ENCODE measurements at places on chromosomes 7 and 10.
A peak's percentile ranks its signal among the peaks of the same experiment; 100 is the strongest.

DNA sequence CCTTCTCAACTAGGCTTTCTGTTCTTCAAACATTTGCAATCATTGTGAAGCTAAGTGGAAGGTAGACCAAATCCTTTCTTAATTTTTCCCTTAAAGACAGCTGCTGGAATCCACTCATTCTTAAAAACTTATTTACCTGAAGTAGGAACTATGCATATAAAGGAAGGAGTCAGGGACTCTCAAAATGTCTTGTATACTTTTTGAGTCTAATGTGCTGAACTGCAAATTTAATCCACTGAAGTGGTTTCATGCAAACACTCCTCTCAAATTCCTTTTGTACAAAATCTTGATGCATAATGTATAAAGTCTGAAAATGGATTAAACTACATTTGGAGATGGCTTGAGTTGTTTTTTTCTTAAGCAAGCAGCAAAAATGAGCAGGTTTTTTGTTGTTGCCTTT, 118.0 kb downstream of the CABCOCO1 start:
- DNase-seq = no peak

GRCh38 chr7:92808006-92808405, 28.4 kb downstream of the CDK6 start:
- DNase-seq = no peak

GRCh38 chr7:70607281-70607680, 524.7 kb upstream of the GALNT17 start:
- DNase-seq = no peak

- DNase-seq = no peak
Observed at GRCh38 chr7:127413962-127414361, 21.5 kb upstream of the ZNF800 start.

DNA sequence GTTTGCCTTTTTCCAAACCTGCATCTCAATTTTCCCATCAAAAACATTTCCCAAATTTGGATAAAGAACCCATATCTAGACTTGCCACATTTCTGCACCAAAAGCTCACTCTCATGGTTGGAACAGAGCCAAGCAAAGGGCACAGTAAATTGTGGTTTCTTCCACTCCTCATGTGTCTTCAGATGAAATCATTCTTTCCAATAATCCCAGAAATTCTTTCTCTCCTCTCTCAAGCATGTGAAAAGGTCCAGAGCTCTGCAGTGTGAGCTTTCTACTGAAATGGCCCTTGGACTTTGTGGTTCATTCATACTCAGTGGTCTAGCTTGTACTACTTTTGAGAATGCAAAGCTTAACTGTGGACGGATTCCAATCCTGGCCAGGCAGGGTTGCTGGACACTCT, 19.8 kb downstream of the PRSS2 start:
- DNase-seq = no peak

- DNase-seq = no peak
Observed at GRCh38 chr7:94578614-94579013, 69.0 kb downstream of the CASD1 start.

GRCh38 chr10:125064681-125065492, 95.5 kb downstream of the CTBP2 start:
- DNase-seq = peak; percentile 97

DNA sequence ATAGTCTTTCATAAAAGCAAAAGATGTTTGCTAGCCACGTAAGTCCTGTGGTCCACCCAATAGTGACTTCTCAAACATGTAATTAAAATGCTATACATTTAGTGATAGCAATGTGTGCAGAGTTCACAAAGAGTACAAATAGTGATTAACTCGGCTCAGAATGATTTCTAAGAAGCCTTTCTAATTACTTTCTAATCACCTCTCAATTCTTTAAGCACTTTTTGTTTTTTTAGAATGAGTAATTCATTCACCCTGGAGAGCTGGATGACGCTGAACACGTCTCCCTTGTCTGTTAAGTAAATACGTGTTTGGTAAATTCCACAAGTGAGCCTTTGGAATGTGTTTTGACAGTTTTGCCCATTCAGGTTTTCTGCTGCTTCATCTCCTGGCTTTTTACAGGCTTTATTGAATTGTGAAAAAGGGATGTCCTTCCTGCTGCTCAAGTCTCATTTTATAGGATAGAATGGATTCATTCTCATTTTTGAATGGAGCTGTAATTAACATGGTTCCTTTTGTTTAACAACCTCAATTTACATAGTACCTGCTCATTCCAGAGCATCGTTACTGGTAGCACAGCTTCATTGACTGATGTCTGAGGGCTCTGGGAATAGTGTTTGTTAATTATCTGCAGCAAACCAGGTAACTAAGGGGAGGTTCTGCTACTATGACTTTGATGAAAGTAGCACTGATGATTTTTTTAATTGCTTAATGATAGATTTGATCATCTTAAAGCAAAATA, 212.1 kb downstream of the VTI1A start:
- peak; percentile 82 for DNase-seq

- no peak for DNase-seq
Observed at GRCh38 chr10:131744346-131744745, 156.5 kb upstream of the PPP2R2D start.

GRCh38 chr10:24773939-24774589, 50.4 kb upstream of the ARHGAP21 start:
- DNase-seq = no peak

GRCh38 chr10:7186387-7187018, 224.3 kb downstream of the SFMBT2 start:
- DNase-seq = no peak

DNA sequence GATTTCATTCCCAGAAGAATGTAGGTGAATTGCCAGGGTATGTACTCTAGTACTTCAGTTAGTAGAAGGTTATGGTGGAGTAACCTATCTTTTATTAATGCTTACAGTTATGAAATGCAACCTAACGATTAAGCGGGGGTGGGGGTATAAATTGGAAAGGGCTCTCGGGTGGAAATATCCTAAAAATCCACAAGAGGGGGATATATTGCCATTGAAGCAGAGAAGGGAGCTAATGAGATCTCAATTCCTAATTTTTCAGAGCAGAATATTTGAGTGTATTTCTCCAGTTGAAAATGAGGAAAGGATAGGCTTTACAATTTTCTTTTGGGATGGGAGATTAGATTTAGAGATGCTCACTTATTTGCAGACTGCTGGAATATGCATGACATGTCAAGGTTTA, 90.8 kb downstream of the DNAJB9 start:
- DNase-seq = no peak

GRCh38 chr10:10677479-10677878, 340.2 kb upstream of the CELF2 start:
- peak; percentile 15 for DNase-seq

- no peak for DNase-seq
Observed at GRCh38 chr10:18455086-18455884, 196.1 kb downstream of the NSUN6 start.

DNA sequence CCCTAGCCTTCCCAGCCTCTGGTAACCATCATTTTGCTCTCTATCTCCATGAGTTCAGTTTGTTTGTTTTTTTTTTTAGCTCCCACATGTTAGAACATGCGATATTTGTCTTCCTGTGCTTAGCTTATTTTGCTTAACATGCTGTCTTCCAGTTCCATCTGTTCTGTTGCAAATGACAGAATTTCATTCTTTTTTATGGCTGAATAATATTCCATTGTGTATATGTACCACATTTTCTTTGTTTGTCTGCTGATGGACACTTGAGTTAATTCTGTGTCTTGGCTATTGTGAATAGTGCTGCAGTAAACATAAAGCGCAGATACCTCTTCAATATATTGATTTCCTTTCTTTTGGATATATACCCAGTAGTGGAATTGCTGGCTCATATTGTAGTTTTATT, 21.0 kb downstream of the DLD start:
- DNase-seq = no peak

GRCh38 chr7:155850766-155851678, 38.8 kb upstream of the SHH start:
- no peak for DNase-seq

GRCh38 chr7:133528796-133529195, 275.9 kb downstream of the EXOC4 start:
- DNase-seq = no peak

- no peak for DNase-seq
Observed at GRCh38 chr10:43193496-43194080, 55.3 kb downstream of the CSGALNACT2 start.

DNA sequence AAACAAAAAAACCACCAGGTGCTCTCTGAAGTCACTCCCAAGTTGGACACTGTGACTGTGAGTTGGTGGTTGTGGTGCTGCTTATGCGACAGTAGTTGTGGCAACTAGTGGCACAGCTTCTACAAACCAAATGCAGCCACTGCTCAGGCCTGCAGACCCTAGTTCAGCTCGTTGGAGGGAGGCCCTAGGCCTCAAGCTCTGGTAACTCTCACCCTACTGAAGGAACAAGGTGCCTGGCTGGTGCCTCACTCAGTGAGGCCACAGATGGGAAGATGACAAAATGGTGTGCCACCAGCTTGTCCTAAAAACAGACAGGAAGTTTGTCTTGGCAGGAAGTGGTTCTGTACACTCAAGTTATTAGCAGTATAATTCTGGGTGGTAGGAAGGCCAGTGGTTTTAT, 45.3 kb upstream of the RAPGEF5 start:
- DNase-seq = no peak

DNA sequence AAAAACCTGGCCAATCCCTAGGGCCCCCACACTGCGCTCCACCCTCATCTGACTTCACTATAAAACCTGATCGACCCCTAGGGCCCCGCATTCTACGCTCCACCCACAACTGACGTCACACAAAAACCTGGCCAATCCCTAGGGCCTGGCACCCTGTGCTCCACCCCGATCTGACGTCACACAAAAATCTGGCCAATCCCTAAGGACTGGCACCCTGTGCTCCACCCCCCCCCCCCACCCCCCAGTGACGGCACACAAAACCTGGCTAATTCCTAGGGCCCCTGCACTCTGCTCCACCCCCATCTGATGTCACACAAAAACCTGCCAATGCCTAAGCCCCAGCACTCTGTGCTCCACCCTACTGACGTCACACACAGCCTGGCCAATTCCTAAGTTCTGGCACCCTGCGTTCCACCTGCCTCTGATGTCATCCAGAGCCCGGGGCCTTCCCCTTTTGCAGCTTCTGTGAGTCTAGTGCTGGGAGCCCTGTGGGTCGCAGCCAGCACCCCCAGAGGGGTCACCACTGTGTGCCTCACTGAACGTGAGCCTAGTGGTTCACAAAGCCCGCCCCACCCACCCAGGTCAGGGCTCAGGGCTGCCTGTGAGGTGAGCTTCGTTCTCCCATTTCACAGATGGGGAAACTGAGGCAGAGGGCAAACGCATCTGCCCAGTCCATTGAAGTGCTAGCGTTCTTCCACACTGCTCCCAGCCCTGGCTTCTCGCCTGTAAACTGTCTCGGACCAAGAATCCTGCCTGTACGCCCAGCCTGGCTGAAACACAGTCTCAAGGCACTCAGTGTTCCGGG, 40.6 kb downstream of the MICALL2 start:
- DNase-seq = no peak

- no peak for DNase-seq
Observed at GRCh38 chr7:66055321-66055956, 20.2 kb upstream of the ASL start.

DNA sequence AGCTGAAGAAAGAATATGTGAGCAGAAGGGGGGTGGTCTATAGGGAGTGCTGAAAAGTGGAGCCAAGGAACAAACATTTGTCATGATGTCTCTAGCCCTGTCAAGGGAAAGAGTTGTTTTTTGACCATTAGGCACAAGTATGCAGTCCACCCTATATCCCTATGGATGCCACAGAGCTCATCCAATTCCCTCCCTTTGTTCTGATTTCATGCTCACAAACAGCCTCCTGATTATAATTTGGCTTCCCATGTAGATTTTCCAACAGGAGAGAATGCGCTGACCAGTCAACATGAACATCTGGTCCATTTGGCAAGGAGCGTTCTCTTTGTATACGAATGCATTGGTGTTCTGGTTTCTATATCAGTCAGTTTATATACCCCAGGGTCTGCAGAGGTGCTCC, 12.1 kb upstream of the CEP41 start:
- DNase-seq = no peak

- DNase-seq = no peak
Observed at GRCh38 chr7:131553931-131554330, 2.5 kb downstream of the PODXL start.

- peak; percentile 4 for DNase-seq
Observed at GRCh38 chr7:45872116-45873034, 507 bp downstream of the CCDC201 start.

DNA sequence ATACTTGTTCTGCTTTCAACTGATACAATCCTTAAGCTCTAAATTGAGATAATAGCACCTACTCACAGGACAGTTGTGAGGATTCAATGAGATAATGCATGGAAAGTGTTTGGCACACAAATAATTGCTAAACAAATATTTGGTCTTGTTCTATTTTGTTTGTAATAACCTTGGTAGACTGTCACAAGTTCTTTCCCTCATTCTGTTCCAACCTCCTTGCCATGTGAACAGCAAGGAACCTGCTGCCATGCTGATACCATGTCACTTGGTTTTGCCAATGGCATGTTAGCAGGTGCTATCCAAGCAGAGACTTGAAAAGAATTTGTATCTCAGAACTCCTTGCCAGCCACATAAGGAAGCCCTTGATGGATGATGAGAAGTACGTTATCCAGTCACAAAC, 24.8 kb upstream of the TECTB start:
- DNase-seq = no peak

- DNase-seq = no peak
Observed at GRCh38 chr10:29332061-29332760, 43.3 kb downstream of the LYZL1 start.

DNA sequence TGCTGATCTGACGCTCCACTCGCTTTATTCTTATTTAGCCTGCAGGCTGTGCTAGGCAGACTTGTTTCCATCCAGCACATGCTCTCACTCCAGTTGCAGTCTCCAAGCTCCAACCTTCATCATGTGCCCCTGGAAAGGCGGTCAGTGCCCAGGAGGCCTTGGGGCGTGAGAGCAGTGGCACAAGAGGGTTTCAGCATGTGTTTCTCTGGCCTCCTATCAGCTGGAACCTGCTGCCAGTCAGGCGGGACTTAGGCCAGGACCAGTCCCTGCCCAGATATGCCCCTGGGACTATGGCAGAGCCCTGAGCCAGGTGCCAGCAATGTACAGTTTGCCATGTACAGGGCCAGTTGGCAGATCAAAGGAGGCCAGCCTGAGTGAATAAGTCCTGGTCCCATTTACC, 330.2 kb upstream of the FZD1 start:
- no peak for DNase-seq

- no peak for DNase-seq
Observed at GRCh38 chr7:46955531-46955930, 626.4 kb downstream of the TNS3 start.

DNA sequence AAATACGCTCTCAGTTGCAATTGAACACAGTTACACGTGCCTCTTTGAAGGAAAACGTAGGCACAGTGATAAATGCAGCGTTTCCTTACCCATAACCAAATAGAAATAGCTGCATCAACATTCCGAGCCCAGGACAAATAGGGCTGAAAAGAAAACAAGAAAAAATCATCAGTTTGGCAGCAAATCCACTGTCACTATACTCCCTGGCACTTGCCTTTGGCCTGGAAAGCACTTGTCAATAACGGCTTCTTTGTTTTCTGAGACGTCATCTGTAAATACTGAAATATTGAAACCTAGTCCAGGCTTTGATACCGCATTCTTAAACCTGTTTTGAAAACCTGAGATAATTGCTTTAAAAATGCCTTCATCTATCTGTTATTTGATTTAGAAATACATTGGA, 167.2 kb upstream of the AKR1E2 start:
- no peak for DNase-seq

- DNase-seq = no peak
Observed at GRCh38 chr10:15118615-15119014, 21.5 kb downstream of the RPP38 start.

Measured in kidney glomerular epithelial cell (primary cell).